ENCODE measurements at places on chromosomes 7 and 10.

- DNase-seq, result no peak
Observed at GRCh38 chr10:132689721-132690360, 96.1 kb downstream of the NKX6-2 start.

- no peak for DNase-seq
Observed at GRCh38 chr10:124168991-124169802, 75.8 kb upstream of the CHST15 start.

GRCh38 chr10:22607261-22607660, 107.1 kb downstream of the PIP4K2A start:
- no peak for DNase-seq

- no peak for DNase-seq
Observed at GRCh38 chr7:76425156-76425555, 406 bp downstream of the ZP3 start.

- DNase-seq, result no peak
Observed at GRCh38 chr10:96275685-96276418, 4.5 kb upstream of the BLNK start.

DNA sequence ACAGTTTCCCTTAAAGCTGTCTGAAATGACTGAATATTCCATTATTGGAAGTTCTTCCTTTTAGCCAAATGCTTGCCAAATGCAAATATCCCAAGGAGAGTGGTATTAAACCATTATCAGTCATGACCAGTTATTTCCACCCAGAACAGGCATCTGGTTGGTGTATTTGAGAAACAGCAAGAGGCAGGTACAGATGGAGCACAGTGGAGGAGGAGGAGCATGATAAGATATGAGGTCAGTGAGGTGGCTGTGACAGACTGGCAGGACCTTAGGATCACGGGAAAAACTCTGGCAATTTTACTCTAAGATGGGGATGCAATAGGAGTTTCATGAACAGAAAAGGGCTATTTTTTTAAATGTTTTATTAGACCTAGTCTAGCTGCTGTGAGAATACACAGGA, 6.4 kb downstream of the HEPACAM2 start:
- DNase-seq, result no peak

GRCh38 chr7:83060218-83060617, 102.5 kb downstream of the PCLO start:
- no peak for DNase-seq

GRCh38 chr7:104530251-104530650, 201.8 kb downstream of the LHFPL3 start:
- no peak for DNase-seq

DNA sequence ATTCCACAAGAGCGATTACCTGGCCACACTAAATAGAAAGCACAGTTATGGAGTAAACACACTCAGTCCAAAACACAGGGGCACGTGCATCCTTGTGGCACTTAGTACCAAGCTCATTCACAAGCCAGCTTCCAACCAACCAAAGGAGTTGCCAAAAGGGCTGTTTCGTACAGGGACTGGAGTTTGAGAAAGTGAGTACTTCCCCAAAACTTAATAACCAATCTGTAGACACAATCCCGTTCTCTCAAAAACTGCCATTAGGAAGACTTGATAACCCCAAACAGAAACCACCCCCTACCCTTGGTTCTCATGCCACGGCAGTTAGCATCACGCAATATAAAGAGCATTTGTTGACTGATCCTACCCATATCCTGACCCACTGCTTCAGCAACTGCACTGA, 166.2 kb upstream of the ASAH2 start:
- no peak for DNase-seq

DNA sequence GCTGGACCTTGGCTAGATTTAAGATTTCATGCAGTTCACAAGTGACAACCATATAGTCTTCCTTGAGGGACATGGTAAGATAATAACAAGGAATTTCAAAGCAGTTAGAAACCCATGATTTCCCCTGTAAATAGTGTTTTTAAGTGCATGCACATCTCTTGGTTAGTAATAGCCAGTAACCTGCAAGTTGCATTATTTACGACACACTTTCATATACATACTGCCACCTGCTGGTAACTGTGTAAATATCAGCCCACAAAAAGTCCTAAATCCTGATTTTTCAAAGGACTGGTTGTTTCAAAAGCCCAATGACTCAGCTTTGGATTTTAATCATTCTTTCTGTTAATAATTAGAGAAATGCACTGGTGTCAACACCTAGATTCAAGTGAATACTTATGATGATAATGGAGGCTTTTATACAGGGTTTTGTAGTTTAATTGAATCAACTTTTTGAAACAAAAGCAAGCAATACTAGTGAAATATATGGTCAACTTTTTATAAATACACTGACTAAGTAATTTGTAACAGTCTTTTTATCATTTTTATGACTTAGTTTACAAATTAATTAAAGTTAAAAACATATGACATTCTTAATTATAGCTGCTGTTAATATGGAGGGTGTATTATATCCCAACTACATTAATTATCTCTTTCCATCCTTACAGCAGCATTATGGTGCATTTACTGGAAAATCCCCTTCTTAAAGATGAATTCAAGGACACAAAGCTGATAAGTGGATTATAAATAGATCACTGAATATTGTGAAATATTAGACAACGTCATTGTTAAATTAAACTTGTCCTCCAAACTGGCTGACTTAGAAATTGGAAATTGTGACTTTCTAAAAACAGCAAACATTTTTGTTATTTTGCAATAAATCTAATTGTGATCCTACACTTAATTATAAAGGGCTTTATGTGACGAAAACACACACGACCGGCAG, 367.7 kb upstream of the SEMA3D start:
- no peak for DNase-seq

DNA sequence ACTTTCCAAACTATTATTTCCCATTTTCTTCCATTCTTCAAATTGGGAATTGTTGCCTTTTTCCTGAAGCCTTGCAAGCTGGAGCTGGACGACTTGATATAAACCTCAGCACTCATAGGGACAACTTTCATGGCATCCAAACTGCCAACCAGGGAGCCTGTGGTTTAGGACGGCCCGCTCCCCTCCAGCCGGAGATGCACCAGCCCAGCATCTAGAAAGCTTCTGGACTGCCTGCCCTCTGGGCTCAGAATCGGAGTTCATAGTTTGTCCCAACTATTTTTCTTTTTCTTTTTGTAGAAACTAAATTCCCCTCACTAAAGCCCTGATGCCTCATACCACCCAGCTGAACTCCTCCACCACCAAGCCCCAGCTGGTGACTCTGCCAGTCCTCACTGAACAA, 200.3 kb downstream of the DNAJB6 start:
- no peak for DNase-seq

DNA sequence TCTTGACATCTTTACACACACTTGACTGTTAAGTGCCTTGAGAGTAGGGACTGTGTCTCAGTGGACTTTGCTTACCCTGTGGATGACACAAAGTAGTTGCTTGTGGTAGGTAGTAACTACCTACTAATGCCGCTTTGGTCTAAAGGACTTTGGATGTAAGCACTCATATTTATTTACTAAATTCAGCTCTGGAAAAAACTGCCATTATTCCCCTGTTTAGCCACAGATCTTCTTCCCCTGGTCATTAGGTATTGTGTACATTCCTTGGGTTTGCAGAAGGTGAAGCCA, 2.8 kb upstream of the VDAC2 start:
- DNase-seq, result no peak

- no peak for DNase-seq
Observed at GRCh38 chr10:123101872-123102271, 33.9 kb upstream of the HMX3 start.

DNA sequence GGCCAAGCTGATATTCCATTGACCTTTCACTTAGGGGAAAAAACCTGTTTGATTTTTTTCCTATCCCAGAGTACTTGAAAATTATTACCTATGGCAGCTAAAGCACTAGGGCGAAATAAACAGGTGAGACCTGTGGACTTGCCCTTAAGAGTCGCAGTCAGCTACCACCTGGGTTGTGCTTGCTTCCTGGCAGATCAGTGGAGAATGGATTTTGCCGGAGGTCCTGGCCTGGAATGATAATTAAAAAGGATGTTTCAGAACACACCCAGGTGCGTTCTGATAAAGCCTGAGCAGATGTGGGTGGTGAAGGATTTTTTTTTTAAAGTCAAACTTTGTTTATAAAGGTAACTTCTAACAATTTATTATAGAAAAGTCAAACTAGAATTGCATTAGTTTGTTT, 59.1 kb downstream of the AUTS2 start:
- DNase-seq, result no peak

DNA sequence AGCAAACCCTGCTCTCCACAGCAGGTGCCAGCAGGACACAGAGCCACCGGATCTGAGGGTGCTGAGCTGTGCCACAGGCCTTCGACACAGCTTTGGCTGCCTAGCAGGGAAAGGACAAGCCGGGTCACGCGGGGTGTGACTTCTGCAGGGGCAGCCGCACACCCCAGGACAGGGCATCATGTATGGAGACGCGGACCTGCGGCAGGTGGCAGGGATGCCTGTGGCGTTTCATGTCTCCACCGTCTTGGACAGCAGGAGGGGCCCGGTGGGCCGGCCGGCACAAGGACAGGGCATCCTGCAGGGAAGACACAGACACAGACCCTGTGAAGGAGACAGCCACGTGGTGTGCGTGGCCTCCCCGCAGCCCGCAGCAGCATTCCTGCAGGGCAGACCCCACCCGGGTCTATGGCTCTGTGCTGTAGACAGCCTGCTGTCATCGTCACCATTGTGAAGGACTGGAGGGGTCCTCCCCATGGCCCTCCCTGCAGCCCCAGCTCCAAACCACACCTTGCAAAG, 109.2 kb downstream of the PDGFA start:
- DNase-seq, result no peak

GRCh38 chr7:121914676-121915279, 41.8 kb downstream of the PTPRZ1 start:
- DNase-seq, result no peak

GRCh38 chr10:114694062-114694461, 36.0 kb upstream of the ABLIM1 start:
- no peak for DNase-seq

DNA sequence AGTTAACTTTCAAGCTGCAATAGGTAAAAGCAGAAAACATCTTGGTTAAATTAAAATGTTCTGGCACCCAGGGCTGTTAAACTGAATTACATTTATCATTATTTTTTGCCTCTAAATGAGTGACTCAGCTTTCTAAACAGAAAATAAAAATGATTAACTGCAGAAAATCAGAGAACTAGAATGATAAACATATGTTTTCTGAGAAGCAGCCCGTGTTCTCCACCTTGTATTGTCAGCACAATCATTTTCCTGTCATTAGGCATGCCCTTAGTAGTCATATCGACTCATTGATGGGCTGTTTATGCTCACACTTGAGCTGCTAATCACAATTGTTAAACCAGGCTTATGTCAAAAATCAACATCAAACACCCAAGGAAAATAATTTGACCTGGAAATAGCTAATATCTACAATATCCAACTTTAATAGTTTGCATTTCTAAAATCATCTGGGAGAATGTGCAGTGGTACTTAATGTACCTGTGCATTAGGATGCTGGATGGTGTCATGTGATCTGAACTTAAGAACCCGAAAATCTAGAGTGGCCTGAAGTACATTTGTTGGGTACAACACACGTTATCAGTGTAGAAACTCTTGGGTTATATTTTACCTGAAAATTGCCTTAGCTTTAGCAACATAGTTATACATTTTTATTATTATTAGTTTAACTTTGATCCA, 2.3 kb downstream of the MDFIC start:
- no peak for DNase-seq

DNA sequence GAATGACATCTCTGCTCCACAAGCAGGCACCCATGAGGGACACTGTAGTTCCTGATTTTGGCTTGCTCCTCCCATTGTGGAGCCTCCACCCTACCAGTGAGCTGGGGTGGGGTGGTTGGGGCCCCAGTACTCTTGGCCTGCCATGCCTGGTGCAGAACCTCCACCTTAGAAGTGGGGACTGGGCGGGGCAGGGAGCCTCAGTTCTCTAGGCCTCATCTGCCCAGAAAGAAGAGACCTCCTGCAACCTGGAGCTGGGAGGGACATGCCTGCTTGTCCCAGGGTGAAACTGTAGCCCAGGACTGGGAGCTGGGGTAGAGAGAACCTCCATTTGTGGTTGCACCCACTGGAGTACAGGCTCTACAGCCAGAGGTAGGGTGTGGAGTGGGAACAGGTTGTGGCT, 14.4 kb downstream of the RAMP3 start:
- DNase-seq, result no peak

DNA sequence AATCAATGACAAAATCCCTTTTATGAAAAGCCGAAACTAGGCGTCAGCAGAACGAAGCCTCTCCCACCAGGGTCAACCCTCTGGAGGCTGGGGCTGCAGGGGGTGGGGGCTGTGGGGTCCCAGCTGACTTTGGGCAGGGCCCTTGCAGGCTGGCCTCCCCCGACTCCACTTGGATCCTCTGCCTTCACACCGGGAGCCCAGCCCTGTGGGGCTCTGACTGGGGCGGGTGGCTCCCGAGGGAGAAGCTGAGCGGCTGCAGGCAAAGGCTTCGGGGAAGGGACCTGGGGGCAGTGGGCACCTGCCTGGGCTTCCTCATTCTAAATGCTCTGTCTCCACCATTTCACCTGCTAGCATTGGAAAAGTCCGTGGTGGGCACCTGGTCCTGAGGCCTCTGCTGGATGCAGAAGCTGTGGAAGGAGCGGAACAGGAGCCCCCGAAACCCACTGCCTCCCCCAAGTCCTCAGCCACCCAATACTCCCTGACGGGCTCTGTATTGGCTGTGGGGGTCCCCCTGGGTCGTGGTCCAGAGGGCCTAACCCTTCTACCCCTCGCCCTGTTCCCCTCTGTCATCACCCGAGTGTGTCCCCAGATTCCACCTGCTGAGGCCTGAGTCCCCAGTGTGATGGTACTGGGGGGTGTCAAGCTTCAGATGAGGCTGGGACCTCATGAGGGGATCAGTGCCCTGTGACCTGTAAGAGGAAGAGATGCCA, 108.6 kb downstream of the DNAJB6 start:
- no peak for DNase-seq

DNA sequence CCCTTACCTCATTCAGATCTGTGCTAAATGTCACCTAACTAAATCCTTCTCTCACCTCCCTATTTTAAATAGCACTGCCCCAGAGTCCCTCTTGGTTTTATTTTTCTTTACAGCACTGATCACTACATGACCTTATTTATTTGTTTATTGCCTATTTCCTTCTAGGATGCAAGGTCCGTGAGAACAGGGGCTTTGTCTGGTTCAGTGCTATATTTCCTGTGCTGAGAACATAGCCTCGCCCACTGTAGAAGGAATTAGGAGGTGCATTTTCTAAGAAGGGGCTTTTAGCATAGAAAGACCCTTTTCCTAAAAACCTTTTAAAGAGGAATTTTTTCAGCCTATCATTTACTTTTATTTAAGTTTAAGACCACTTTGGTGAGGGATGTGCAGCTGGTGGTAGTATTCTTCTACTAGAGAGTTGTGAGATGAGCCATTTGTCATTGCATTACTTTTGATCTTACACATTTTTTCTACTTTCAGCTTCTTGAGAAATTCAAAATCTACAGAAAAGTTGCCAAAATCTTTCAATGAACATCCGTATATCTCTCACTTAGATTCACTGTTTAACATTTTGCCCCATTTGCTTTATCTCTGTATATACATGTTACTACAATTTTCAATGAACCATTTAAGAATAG, 13.5 kb upstream of the PCGF5 start:
- no peak for DNase-seq

Data from stimulated activated CD4-positive, alpha-beta T cell treated with anti-CD3 and anti-CD28 coated beads, Interleukin-1b, Interleukin-23, amount 100 ng/mL, for 4 hours (primary cell).